ENCODE measurements at places on chromosomes 1 and 21.
A peak's percentile ranks its signal among the peaks of the same experiment; 100 is the strongest.

DNA sequence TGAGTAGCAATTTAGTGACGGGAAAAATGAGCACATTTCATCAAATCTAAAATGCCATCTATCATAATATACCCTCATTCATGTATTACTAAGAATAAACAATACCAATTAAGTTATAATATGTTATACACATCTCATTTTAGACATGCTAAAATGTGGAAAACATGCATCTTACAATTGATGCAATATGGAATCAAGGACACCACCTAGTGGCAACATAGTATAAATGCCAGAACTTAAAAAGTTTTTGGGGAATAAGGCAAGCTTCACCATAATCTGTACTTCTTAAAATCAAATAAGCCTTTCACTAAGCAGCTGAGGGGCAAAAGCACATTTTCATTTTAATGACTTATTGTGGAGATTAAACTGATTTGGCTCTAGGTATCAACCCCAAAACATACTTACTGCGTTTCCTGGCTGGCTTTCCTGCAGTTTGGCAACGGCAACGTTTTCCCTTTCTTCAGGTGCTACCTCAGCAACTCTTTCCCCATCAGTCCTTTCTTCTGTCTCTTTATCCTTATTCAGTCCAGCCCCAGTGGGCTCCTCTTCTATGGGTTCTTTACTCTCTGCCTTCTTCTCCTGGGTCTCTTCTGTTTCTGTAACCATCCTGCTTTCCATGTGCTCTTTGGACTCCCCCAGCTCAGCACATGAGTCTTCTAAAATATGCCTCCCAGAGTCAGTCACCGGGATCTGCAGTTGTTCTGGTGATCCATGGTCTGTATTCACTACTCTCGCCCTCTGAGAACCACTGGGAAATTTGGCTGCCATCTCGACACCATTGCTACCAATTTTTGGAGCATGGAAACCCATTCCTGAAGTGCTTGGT is 11.4 kb downstream of the SDE2 start:
- no peak for DNase-seq

GRCh38 chr1:82628887-82629286 is 828.2 kb downstream of the ADGRL2 start:
- no peak for DNase-seq

DNA sequence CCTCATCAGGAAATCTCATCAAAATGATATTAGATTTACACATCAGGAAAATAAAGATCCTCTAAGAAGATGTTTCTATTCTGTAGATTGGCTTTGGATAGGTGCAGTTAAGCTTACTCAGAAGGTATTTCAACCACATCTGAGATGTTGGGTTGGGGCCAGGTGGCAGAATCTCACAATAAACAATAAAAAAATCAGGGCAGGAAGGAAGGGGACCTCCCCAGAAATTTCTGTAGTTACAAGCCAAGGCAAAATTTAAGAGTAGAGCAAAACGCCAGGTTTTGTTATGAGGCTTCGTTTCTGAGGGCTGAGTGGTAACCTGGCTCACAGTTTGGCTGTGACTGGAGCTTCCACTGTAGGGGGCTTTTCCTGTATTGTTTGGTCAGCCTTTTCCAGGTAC is 84.8 kb downstream of the HUNK start:
- no peak for DNase-seq

DNA sequence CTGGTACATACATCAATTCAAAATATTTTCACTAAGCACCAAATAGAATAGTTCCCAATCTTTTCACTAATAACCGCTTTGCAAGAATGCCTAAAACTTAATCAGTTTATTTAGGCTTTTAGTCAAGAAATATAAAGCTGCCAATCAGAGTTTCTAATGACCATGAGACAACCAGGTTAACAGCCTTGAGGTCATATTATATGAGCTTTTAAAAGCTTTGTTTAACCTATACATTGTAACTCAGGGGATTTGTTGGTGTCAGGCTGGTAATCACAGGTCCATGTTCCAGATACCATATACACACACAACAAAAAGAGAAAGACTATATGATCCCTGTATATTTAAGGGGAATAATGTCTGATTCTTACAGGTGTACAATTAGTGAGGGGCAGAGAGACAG is 246.2 kb upstream of the ADGRL2 start:
- no peak for DNase-seq

- no peak for DNase-seq
These were observed 75.9 kb downstream of the LRRC8C start for GRCh38 chr1:89708751-89709375.

DNA sequence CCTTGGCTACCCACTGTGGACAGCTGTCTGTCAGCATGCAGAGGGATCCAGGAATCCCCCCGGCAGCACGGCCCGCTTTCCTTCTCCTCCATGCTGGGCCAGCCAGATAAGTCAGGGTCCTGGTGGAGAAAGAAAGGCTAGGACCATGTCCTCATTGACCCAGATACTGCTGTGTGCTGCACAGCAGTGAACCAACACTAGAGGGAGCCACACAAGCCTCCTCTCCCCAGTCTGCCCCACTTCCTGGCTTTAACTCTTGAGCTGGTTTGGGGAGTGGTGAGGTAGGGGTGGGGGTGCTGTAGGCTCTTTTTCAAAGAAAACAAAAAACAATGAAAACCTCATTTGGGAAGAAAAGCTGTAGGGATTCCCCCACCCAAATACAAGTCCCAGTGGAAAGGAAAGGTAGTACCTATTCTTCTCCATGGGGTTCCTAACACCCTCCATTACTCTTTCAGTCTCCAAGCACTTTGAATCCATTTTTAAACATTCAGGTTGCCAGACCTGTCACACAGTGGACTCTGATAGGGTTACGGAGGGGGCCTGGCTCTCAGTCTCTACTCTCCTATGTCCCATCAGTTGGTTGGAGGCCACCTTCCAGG is 84.9 kb upstream of the CD1D start:
- no peak for DNase-seq

DNA sequence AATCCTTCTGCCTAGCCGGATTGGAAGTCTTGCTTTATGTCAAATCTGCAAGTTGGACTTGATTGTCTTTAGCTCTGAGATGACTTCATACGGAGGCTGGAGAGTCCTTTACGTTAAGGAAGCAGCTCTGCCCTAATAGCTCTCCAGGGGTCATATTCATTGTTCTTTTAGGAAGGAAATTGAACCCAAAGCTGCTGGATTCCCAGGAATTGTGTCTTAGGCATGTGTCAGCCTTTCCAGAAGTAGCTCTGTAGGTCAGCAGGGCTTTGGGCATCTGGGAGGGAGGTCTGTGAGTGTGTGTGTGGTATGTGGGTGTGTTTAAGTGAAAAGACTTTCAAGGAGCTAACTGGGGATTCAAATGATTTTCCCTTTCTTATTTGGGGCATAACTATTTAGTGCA is 82.4 kb downstream of the ABCA4 start:
- DNase-seq: no peak

DNA sequence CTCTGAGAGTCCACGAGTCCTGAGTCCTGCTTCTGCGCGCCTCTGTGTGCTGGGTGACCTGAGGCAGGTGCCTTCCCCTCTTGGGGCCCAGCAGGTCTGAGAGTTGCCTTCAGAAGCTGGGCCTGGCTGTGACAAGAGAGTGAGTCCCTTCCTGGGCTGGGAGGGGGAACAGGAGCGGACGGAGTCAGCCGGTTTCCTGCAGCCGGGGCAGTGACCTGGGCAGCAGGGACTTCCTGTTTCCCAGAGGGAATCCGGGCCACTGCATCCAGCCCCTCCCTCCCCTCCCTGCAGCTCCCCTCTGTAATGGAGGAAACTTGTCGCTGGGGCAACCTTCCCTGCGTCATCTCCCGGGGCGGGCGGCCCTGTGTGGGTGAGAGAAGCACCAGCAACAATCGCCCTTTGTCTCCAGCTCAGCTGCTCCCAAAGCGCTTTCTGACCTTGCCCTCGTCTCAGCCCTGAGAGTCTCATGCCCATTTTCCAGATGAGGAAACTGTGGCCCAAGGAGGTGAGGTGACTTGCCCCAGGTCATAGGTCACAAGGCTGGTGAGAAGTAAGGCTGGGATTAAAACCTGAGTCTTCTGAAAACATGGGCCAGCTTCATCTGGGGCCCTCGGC is 61.1 kb downstream of the SDC3 start:
- peak; percentile 75 for DNase-seq

DNA sequence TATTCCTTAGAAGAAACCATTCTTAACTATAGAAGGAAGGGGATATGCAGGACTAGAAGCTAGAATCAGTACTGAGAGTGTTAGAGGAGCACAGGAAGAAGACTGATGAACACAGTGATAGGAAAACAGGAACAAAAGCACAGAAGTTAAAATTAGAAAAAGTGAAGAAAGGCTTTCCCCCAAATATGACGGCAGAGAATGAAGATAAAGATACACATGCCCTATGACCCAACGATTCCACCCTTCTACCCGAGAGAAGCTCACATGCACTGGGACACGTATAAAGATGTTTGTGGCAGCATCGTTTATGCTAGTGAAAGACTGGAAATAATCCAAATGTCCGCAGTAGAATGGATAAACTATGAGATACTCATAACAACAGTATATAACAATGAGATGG is 74.2 kb downstream of the DTL start:
- DNase-seq: no peak

DNA sequence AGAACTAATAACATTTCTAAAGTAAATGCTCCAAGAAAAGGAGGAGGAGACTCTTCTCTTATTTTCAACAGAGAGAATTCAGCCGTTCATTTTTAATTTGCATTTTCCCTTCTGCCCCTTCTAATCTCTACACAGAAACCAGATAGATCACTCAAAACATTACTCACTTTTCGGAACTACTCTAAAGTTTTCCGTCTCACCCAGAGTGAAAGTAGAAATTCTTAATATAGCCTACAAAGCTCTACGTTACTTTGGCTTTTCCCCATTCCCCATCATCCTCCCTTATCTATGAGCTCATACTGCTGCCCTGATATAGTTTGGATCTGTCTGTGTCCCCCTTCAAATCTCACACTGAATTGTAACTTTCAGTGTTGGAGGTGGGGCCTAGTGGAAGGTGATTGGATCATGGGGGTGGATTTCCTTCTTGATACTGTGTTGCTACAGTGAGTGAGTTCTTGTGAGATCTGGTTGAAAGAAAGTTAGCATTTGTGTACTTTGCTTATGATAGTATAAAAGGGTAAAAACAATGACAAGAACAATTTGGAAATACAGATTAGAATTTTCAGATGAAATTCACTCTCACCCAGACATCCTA is 188.2 kb downstream of the AMY1C start:
- DNase-seq: no peak

DNA sequence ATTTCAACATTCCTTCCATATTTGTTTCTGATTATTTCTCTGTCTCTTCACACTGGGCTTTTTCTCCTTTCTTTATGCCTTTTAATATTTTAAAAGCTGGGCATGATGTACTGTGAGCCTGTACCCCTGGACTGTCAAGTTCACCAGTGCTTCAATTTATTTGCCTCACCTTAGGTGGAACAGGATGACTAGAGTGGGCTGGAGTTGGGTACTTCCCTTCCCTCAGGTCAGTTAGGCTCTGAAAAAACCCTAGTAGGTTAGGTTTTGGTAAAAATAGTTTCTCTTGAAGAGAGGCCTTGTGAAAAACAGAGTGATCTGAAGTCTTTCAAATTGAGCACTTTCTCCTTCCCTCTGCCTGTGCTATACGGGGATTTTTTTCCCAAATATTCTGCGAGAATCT is 163.0 kb upstream of the LYPLAL1 start:
- no peak for DNase-seq

DNA sequence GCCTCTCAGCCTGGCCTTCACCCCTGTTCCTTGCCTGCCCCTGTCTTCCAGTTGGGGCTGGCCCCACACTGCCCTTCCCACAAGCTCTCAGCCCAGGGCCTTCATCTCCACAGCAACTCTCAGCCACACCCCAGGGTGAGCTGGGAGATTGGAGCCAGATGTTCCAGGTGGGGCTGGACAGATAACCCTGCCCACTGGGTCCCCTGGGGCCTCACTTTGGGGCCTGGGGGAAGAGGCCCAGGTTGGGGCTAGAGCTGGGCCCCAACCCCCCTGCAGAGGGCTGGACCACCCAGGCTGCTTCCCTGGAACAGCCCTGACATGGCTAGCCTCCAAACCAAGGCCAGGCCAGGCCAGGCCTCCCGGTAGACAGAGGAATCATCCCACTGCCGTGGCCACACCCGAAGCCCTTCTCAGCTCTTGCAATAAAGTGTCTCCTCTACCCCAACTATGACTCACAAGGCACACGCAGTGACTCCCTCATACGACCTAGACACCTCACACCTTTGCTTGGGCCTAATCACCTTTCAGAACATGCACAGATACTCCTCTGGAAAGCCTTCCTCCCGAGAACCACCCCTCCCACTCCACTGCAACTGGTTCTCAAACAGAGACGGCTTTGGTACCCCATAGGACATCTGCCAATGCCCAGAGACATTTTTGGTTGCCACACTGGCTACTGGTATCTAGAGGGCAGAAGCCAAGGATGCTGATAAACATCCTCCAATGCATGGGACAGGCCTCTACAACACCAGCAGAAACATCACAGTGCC is 22.2 kb downstream of the SLC2A1 start:
- no peak for DNase-seq

DNA sequence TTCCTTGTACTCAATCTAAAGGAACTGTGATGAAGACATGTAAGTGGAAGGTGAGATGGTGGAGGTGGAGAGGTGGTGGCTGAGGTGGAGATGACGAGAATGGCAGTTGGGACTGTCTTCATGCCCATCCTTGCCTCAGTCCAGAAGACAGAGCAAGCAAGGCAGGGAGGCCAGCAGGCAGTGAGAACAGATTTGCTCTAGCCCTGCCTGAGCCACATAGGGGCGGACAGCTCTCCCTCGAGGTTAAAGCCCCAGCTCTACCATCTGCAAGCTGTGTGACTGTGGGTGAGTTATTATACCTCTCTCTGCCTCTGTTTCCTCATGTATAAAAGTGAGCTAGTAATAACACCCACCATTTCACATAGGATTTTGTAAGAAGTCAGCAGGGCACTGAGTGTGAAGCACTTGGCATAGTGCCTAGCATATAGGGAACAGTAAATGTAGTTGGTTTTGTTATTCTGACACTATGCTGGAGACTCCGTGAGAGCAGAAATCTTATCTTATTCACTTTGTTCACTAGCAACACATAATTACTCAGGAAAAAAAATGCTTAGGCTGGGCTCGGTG is 4.8 kb upstream of the FAM110D start:
- no peak for DNase-seq

DNA sequence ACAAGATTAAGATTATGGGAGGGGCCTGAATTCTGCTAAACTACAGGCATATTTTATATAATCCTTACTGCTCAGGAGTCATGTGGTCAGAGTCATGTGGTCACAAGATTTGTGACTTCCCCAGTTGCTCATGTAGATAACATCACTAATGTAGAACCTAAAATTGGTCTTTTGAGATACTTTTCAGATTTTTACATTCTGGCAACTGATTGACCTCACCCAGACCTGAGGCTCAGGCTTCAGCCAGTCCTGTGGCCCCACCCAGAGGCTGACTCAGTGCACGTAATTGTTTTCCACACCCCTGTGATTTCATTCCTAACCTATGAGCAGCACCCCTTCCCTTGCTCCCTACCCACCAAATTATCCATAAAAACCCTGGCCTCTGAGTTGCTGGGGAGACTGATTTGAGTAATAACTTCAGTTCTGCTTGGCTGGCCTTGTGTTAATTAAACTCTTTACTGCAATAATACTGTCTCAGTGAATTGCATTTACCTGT is 41.7 kb upstream of the ZNF326 start:
- no peak for DNase-seq

DNA sequence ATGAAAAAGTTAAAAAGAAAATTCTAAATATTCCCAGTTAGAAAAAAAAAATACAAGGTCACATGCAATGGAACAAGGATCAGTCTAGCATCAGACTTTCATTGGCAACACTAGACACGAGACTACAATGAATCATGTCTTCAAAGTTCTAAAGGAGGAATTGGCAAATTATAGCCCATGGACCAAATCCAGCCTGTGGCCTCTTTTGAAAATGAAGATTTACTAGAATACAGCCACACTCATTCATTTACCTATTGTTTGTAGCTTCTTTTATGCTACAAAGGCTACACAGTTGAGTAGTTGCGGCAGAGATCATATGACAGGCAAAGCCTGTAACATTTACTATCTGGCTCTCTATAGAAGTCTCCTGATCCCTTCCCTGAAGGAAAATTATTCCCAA is 71.4 kb downstream of the MRPL39 start:
- no peak for DNase-seq
